NCI-H69 (cell line): ENCODE measurements at places on chromosomes 1 and 21.

- no peak for DNase-seq
Observed at GRCh38 chr1:109986054-109986444, 1.5 kb downstream of the AHCYL1 start.

DNA sequence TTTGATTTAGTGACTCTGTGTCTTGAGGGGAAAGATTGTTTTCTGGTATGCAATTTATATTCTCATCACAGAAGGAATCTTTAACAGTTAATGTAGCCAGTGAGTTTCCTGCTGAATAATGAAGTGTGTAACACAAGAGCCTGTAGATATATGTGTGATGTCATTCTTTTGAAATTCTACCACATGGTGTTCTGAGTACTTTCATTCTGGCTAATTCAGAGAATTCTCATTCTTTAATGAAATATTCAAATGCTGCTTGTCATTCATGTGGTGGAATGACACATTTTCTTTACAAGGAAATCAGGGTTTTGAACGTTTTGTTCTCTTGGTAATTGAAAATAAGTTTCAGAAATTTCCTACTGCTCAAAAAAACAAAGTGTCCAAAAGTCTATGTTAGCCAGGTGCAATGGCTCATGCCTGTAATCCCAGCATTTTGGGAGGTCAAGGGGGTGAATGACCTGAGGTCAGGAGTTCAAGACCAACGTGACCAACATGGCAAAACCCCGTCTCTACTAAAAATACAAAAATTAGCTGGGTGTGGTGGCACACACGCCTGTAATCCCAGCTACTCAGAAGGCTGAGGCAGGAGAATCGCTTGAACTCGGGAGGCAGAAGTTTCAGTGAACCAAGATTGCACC lies 79.6 kb downstream of the MAP3K21 start:
- DNase-seq = no peak

- no peak for DNase-seq
Observed at GRCh38 chr1:87867626-87868025, 538.9 kb downstream of the LMO4 start.

DNA sequence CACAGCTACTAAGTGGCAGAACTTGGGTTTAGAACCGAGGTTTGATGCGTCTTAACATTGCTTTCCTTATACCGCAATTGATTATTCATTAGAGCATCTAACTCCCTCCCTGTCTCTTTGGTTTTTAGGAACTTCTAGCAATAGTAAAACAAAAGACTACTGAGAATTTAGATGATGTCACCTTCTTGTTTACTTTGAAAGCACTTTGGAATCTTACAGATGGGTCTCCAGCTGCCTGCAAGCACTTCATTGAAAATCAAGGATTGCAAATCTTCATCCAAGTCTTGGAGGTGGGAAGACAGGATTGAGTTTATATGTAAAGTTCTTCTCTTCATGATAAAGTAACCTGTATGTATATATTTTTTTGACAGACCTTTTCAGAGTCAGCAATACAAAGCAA lies 35.0 kb downstream of the ZYG11A start:
- DNase-seq = no peak

DNA sequence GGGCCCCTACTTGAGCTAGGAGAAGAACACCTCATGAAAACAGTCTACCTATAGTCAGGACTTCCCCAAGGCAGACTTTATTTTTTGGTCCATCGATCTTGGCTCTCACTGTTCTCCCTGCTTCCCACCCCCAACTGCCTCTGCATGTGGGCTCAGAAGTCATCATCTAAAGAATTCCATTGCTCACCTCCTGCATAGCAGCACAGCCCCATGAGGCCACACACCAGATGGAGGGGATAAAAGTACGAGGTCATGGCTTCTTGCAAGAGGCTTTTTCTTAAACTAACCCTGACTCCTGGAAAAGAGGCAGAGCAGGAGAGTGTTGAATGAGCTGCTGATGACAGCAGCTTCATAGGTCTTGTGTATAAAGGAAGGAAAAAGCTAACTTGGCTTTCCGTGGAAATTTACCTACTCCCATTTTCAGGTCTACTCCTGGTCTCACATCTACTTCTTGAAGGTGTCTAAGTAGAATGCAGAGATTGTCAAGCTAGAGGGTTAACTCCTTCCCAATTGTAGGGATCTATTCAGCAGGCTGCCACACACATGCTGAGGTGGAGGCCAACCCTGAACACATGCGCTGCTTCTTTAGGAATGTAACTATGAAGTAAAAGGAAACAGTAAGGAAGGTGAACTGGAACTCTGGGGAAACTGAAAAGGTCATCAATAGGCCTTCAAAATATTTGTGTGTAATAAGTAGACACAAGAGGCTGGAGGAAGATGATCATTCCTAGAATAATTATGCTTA lies 18.7 kb downstream of the WNT2B start:
- no peak for DNase-seq

DNA sequence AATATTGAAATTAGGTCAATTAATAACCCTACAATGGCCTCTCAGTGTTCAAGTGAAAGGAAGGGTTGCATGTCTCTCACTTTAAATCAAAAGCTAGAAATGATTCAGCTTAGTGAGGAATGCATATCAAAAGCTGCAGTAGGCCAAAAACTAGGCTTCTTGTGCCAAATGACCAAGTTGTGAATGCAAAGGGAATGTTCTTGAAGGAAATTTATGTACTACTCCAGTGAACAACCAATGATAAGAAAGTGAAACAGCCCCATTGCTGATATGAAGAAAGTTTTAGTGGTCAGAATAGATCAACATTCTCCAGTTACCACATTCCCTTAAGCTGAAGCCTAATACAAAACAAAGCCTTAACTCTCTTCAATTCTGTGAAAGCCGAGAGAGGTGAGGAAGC lies 10.0 kb downstream of the MAEL start:
- DNase-seq = no peak

GRCh38 chr1:228502522-228502921 lies 15.3 kb downstream of the RNF187 start:
- DNase-seq = no peak

DNA sequence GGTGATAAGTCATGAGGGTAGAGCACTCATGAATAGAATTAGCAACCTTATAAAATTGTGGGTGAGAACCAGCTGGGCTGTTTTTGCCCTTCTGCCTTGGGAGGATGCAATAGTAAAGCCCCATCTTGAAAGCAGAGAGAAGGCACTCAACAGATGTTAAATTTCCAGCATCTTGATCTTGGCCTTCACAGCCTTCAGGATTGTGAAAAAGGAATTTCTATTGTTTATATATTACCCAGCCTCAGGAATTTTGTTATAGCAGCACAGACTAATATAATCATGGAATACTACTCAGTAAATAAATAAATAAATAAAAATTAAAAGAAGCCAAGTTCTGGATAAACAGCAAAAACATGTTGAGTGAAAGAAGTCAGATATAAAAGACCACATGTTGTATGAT lies 175.2 kb downstream of the KCNT2 start:
- DNase-seq = no peak
